ENCODE measurements at places on chromosomes 3 and 15.

DNA sequence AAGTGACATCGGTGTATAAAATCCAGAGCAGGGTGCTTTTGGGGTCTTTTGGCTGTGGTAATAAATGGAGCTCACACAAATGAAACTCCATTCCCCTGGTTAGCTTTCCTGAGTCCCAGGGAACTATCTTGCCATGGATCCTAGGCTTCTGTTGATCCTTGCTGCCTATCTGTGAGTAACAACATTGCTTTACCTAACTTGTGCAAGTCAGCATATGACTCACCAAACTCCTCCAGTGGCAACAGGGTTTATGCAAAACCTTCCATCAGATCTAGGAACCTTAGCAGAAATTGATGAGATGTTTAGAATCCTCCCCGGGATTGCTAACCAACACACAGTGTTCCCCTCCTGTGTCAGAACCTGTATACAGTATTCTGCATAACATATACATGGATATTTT is 105.4 kb downstream of the SCAPER start:
- peak; percentile 60 for DNase-seq

DNA sequence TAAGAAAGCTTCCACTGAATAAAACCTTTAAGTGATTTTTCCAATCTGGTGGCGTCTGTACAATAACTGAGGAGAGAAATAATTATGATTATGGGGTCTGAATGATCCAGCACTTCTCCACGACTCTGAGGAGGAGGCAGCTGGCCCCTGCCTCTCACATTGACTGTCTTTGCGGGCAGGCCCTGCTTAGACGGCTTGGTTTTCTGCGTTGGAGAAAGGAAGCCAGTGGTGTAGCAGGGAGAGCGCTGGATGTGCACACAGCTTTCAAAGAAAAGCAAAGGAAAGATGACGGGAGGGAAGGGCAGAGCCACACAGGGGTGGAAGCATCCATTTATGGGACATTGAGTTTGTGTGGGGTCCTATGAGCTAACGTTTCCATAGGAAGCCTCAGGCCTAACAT is 62.5 kb downstream of the MGLL start:
- DNase-seq: no peak

DNA sequence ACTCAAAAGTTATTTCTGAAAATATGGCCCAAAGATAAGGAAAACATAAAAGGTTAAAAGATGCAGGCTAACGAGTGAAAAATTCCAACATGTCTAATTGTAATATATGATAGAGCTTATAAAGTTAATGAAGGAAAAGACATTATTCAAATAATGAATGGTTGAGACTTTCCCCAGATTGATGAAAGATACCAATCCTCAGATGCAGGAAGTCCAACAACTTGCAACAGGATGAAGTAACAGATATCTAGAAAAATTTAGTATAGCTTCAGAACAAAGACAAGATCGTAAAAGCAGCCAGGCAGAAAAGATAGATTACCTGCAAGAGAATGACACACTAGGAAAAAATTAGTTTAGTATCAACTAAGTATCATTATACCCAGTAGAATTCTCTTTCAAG is 546.4 kb upstream of the PPP2R3A start:
- no peak for DNase-seq

DNA sequence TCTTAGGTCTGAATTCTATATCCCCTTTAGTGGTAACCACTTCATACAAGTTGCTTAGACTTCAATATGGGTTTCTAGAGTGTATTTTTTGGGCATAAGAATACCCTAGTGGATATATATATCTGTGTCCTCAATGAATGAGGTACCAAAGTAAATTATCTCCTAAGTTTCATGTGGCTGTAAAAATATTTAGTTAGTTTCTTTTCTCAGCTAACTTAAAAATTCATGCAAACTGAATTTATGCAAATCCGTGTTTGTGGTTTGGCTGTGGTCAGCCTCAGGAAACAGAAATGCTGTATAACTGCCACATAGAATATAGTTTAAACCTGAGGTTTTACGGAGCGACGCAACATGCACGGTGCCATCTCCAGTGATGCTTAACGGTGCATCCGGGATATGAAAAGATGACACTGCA is 80.3 kb downstream of the PEX5L start:
- DNase-seq: no peak

DNA sequence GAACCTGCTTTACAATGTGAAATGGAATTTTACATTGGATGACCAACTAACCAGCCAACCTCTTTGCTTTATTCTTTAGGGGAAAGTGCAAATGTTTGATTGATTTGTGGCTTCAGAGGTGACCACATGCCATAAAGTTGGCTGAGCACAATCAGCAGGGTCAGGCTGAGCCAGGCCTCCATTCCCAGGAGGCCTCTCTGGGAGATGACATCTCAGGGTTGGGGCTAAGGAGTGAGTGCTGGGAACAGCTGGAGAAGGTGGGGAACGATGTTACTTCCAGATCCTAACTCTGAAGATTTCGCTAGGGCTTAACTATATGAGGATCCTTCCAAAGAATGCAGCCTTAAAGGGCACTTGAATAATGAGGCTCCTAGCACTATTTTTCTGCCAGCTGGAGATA is 131.7 kb downstream of the ATP10A start:
- no peak for DNase-seq

DNA sequence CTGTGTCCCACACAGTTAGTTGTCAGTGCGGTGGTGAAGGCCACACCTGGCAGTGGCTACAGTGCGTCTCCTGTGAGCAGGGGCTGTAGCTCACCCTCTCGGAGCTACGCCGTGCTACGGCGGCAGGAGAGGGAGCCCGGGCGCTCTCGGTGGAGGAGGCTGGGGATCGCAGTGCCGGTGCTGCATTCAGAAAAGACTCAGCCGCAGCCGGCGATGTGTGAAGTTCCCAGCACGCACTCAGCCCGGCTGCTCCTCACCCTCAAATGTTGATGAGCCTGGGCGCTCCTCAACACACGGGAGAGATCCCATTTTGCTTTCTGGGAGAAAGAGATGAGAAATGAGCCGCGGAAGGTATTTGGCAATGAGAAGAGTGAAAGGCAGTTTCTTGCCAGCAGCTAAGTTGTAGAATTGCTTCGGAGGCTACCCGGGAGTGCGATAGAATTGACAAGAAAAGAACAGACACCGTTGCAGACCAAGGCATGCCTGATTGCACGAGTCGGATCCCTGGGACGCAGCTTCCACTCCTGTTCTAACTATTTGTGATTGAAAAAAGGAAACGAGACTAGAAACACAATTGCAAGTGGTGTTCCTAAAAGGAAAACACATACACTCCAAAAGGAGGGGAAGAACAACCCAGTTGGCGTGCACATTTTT is at the start of gene UNC13C:
TSS of gene UNC13C (plus strand) at position 189 of the 654 bp plus-strand sequence. CDS start 34,463 bp downstream, outside the sequence.
- no peak for DNase-seq

DNA sequence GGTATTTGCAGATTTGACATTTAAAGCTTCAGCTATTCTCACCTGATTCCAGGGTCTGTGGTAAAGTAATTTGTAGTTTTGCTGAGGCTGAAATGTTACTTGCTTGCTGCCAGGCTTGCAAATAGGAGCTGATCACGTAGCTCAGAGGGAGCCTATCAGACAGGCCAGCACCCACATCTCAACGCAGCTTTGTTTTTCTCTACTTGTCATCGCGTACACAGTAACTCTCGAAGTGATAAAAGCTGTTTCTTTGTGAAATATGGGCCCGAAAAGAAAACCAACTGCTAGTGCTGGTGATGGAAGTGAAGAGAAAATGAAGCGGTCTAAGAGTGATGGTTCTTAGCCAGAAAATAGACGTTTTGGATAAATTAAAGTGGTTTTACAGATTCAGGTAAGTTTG is 23.4 kb downstream of the RAB5A start:
- no peak for DNase-seq

- DNase-seq: no peak
Observed at GRCh38 chr3:157284688-157285087, 124.7 kb upstream of the CCNL1 start.

- peak; percentile 77 for DNase-seq
Observed at GRCh38 chr3:9947025-9947995, 4.9 kb downstream of the PRRT3 start.

DNA sequence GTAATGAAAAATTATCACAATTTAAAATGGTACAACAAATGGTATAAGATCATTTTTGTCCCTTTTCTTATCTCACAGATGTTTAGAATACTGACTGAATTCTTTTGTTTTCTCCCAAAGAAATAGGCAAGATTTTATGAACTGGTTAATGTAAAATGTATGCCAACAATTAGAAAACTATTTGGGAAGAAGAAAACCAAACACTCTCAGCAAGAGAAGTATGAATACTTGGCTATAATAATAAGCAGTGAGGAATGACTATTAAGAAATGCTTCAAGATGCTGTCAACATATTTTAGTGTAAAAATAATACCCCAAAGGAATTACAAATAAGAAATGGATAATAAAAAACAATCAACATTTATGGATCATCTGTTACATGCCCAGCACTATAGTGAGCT is 18.5 kb downstream of the SHQ1 start:
- DNase-seq: no peak

- DNase-seq: peak; percentile 98
Observed at GRCh38 chr3:48663489-48664312, 1.0 kb upstream of the CELSR3 start.

DNA sequence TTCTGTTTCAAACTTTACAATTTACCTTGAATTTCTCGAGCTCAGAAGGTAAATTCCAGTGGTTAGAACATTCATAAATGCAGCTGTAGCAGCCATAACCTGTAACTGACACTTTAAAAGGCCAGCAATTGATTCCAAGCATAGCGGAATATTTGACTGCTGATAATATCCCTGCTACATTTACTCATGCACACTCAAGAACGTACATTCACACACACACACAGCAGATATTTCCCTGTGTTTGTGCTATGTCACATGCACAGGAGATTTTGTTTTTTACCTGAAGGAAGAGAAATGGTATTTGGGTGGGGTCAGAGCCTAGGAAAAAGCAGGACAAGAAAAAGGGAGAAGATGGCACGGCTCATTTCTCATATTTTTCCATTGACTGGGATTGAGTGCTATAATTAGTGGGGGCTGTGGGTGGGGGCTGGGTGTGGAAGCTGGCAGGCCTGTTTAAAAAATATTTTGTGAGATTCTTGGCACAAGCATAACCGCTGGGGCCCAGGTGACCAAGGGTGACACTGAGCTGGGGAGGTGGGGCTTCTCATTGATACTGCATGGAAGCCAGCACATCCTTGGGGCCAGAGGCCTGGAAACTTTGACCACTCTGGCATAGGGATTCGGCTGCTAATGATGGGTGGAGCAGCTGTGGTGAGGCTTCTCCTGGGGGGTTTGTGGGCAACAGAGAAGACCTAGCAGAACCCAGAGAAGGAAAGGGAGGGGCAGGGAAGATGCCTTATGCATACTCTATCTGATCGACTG is 88.9 kb upstream of the TPRG1 start:
- DNase-seq: no peak

DNA sequence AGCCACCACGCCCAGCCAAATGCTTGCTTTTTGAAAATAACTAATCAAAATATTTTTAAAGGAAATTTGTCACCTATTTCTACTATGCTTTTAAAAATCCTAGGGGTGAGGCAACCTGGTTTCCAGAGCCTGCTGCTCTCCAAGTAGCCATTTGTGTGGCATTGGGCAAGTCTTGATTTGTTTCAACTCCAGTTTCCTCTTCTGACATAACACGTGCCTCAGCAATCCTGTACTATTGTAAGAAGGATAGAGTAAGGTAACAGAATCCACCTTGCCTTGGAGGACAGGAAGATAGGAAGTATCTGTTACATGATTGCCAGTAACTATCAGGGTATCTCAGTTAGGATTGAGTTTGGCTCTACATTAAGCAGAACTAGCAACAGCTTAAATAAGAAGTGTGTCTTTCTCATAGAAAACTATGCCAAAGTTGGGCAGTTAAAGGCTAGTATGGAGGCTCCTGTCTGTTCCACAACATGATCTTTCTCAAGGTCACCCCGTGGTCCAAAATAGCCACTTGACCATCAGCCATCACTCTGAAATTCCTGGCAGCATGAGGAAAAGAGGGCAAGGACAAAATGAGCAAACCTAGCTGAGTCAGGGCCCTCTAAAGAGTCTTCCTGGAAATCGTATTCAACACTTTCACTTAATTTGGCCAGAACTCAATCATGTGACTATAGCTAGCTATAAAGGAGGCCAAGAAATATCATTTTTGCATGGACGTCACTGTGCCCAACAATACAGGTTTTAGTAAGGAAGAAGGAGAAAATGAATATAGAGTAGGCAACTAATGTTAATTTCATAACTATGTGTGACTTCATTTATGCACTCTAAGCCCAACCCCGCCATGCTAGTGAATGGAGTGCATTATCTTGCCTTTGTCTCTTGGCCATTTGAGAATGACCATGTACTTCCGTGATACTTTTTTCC is 66.1 kb downstream of the HMG20A start:
- no peak for DNase-seq

GRCh38 chr3:101938262-101938847 is 89.0 kb downstream of the NFKBIZ start:
- DNase-seq: no peak

DNA sequence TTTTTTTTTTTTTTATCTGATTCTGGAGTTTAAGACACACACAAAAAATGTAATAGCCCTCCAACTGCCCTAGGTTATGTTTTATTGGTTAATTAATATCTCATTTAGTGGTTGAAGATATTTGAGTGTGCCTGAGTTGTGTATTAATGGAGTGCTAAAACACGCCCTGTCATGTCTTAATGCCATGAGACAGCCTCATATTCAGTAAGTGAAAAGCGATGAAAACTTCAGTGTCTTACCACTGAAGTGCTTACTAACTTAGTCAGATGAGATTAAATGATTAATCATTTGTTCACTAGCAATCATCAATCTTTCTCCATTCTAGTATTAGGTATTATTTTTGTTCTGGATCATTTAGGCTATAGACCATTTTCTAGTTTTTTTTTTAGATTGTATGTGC is 544.7 kb upstream of the ROBO2 start:
- no peak for DNase-seq

DNA sequence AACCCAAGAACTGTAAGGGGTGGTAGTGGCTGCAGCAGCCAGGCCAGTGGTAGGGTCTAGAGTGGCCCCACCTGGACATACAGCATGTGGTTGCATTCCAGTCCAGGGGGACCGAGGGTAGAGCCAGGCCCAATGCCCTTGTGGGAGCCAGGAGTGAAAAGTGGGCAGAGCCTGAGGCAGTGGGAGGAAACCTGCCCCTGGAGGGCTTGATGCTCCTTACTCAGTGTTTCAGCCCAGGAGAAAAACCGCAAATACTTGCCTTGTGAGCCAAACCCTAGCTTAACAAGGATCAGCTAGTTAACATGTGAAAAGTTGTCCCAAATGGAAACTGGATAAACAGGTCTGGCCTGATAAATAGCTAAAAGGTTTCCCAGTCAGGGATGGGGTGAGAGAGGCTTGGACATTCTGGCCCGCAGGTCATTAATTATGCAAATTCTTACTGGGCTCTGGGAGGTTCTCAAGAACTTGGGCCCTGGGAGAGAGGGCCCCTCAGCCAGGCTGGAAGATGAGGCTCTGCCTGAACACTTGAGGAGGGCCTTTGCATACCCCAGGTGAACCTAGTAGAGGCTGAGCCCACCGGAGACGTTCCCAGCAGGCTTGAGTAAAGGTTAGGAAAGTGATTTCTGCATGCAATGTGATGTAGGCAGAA is 222.1 kb downstream of the THSD4 start:
- no peak for DNase-seq

Measured in RKO (cell line).